Activated effector memory CD4-positive, alpha-beta T cell treated with anti-CD3 and anti-CD28 coated beads, Interleukin-2, amount 50 U/mL, for 16 hours (primary cell): ENCODE measurements at places on chromosomes 16 and 17.

DNA sequence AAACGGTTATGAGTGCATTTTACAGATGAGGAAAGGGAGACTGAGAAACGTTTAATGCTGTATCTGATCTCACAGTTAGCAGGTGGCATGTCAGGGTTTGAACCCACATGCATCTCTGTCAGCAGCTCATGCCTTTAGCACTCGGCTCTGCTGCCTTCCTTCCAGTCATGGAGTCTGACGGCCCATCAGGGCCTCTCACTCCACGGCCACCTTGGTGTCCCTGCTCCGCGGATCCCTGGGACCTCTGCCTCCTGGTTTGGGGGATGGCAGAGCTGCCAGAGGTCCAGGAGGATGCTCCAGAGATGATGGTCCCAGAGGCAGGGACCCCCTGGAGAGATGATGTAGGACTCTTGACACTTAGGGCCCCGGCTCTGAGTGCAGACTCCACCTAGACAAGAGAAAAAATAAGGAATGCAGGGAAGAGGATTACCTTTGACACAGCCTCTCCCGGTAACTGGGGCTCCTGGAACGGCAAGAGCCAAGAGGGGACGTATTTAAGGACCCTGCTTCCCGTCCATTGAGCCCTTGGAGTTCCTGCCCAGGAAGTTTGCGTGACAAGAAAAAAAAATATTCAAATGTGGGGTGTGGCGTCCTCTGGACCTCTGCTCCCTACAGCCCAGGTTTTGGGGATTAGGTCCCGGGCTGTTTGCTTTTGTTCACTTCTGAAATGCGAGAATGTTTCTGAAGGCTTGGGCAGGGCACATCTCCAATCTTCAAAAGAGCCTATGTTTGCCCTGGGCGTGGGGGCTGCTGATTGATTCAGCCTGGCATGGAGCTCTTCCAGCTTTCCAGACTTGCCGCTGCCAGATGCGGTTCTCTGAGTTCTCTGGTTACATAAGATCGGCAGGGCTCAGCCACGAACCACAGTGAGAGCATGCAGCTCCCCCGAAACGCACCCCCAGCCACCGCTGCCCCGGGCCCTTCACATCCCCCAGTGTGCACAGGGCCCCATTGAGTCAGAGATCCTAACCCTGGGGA, at the start of gene ALDH3A1:
Gene ALDH3A1 (minus strand): TSS at position 470 of the 978 bp plus-strand sequence. CDS start 3,169 bp downstream, outside the sequence.
- DNase-seq = no peak

DNA sequence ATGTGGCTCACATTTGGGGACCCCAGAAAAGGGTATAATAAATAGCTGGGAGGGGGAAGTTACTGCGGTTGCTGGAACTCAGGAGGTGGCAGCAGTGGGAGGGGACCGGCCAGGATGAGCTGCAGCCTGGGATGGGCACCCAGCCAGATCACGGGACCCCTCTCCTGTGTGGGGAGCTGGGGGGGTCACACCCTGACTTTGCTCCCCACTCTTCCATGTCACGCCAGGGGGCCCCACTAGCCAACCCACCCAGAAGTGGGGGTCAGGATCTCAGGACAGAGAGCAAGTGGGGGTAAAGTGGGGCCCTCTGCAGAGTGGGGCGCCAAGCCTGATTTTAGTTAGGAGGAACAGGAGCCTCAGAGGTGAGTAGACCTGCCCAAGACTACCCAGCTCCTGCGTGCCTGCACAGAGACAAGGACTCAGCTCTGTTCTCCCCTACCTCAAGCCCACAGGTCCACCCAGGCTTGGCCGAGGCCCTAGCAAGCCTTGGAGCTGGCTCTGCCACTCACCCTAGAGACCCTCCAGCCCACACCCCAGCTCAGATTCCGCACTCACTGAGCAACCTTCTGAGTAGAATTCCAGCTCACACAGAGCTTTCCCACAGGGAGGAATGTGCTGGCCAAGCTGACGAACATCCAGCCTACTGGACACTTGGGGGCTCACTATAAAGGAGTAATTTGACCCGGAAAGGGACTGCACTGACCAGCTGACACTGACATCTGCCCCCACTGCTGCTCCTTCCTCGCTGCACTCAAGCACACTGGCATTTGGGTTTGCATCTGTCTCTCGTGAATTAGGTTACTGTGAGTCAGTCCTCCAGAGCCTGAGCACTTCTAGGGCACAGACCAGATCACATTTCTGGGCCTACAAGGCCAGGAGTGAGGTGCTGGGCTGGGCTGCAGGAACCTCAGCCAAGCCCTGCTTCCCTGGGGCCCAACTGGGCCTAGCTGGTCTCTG, 310.1 kb downstream of the C16orf95 start:
- DNase-seq = no peak

DNA sequence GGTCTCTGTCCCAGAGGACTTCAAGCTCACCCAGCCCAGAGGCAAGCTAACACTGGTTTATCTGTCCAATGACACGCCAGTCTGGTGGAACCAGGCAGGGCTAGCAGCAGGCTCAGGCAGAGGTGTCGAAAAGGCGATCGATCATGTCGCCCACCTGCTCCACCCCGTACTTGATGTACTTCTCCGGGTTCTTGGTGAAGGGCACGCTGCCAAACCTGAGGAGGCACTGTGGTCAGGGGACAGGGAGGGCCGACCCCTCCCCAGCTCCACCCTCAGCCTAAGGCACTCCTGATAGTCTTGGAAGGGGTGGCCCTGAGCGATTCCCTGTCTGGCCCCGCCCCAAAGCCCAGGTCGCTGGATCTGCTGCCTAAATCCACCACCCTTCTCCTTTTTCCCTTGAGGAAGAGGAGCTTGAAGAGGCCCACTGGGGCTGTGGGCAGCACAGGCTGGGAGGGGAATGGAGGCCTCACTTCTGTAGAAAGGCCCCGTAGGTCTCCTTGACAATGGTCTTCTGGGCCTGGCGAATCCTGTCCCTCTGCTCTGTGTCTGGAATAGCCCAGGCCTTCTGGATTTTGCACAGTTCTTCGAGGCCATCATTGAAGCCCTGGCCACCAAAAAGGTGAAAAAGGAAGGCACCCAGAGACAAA, 4.7 kb downstream of the ZACN start:
- no peak for DNase-seq

DNA sequence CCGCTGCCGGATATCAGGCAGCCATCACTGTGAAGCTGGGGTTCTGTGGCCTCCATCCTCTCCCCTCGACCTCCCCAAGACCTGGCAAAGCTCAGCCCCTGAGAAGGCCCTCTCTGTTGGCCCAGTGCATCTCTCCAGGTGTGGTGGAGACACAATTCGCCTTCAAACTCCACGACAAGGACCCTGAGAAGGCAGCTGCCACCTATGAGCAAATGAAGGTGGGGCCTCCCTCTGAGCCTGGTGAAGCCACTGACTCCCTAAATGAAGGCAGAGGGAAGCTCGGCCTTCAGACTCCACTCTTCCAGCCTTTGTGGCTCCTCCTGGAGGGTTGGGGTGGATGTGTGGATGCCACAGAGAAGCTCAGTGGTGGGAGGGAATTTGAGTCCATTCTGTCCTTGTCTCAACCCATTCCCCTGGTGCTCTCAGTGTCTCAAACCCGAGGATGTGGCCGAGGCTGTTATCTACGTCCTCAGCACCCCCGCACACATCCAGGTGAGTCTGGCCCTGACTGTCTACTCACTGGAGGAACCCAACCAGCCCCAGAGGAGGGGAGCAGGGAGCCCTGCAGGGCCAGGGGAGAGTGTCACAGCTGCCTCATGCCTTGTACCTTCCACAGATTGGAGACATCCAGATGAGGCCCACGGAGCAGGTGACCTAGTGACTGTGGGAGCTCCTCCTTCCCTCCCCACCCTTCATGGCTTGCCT, 1.7 kb upstream of the MRM1 start:
- peak; percentile 50 for DNase-seq

GRCh38 chr17:56727876-56728617, 105.7 kb downstream of the C17orf67 start:
- no peak for DNase-seq

- peak; percentile 91 for DNase-seq
Observed at GRCh38 chr17:82238472-82239201, 9.8 kb downstream of the SLC16A3 start.

- DNase-seq = peak; percentile 34
Observed at GRCh38 chr16:4868026-4868425, 20.7 kb downstream of the UBN1 start.

GRCh38 chr16:20905576-20905975, 5.0 kb downstream of the LYRM1 start:
- no peak for DNase-seq

DNA sequence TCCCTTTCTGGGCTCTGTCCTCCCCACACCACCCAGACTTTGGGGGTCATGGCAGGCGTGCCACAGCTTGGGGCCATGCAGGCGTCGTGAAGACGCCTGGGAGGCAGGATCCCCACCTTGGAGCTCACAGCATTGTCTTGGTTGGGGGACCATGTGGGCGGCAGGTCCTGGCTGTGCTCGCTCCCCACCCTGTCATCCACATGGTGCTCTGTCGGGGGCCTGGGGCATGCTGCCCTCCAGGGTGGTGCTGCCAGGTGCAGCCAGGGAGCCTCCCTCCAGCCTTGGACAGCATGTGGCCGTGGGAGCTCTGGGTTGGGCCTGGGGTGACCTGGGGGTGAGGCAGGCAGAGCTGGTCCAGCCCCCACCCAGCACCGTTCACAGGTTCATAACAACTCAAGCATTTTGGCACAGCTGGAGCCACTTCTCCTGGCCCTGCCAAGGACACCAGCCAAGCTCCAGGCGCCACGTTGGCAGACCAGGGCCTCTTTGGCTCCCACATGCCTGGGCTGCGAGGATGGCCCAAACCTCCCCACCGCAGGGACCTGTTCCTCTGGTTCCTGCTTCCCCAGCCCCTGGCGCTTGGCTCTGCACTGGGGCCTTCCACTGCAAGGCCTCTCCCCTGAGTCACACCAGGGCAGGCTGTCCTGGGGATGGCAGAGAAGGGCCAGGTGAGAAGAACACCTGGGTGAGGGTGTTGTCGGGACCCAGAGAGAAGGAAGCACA, 15.1 kb upstream of the ATP6V0C start:
- no peak for DNase-seq

GRCh38 chr17:49195751-49196150, 14.6 kb downstream of the GNGT2 start:
- no peak for DNase-seq

GRCh38 chr17:41799366-41799765, 12.4 kb downstream of the P3H4 start:
- no peak for DNase-seq

- DNase-seq = no peak
Observed at GRCh38 chr17:5943232-5943631, 126.9 kb upstream of the WSCD1 start.

DNA sequence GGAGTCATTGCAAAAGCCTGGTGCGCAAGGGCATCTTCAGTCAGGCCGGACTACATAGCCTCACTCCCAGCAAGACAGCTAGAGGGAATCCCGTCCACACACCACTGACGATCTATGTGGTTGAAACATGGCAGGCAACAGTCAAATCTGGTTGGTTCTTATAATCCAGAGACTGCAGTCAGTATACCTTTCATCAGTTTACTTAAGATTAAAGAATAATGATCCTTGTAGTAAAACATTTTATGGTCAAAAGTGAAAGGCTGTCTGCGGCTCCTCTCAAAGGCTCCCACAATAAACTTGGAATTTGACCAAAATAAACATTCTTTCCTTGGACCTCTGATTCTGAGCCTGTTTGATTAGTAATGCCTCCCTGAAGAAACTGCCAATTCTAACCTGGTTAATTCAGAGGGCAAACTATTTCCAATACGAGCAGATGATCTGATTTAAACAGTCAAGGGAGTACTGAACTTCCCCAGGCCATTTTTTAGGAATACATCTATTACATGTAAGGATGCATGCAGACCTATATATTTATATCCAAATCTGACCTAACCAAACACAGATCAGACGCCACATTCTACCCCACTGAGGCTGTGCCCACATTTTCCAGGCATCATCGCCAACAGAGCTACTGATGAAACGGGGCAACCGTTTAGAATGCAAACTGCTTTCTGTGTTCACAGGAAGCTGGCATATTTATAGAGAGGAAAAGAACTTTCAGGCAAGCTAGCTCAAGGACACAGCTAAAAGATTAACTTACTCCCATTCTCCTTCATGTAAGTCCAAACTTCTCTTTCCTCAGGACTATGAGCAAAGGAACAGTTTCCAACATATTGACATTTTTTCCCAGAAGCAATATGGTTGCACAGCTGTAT, 15.3 kb upstream of the TXNDC11 start:
- no peak for DNase-seq

DNA sequence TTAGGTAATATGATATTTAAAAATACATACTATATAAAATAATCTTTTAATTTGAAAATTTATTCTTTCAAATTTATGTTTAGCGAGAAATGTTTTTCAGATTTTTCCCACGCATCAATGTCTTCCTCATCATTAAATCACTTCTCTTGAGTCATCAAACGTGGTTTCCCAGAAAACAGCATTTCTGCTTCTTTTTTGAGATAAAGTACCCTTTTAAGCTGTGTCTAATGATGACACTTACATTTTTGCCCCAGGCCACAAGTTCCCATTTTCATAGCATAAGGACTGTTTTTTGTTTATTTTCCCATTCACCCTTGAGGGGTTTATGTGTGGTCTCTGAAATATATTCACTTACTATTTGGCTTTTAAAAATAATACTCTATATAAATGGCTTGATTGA, 139.0 kb upstream of the HS3ST3A1 start:
- DNase-seq = no peak

DNA sequence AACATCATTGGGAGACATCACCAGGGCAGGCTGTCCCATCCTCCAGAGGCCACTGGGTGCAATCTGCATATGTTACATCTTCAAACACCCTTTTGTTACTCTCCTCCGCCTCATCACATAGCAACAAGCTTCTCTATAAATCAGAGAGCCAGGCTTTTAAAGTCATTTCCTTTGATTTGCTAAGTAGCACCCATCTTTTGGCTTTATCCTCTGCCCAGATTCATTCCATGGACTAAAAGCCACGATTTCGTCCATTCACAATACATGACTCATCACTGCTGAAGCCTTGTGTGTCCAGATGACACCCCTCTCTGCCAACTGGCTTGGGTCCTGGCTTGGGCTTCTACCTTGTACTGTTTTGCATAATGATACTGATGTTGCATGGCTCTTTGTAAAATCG, 2.0 kb upstream of the KRT38 start:
- DNase-seq = no peak

DNA sequence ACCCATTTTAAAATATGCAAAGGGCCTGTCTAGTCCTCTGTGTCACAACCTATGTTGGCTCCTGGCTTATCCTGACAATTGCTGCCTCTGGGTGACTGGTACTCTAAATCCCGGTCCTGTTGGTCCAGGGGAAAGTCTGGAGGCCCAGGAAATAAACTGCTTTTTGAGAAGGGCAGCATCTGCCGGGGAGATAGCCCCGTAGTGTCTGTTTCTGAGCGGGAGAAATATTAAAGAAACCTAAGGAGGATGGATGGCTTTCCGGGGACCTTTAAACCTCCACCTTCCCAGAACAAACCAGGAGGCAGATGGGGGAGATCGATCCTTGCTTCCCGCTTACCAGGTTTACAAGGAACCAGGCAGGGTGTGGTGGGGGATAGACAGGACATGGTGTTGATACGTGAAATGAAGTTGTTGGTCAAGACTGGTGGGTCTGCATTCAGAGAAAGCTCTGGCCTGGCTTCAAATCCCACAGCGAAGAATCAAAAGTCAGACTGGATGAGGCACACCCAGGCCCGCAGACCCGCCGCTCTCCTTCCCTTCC, 3.8 kb downstream of the HOXB2 start:
- DNase-seq = no peak

GRCh38 chr17:50534222-50534978, 1.9 kb downstream of the EPN3 start:
- peak; percentile 68 for DNase-seq

- DNase-seq = peak; percentile 75
Observed at GRCh38 chr17:72618001-72618509, 474.4 kb downstream of the SLC39A11 start.

- DNase-seq = no peak
Observed at GRCh38 chr17:78709119-78709681, 72.9 kb downstream of the CYTH1 start.

- DNase-seq = no peak
Observed at GRCh38 chr16:78816499-78817195, 717.2 kb downstream of the WWOX start.

GRCh38 chr17:65666876-65667321, 105.5 kb upstream of the AXIN2 start:
- no peak for DNase-seq
